ENCODE measurements at places on chromosomes 12 and 14. TPM values are rescaled to one million over a fixed set of nuclear protein-coding genes. Genes with fewer than 3 reads are reported as not detected.

Gene SEC23A
- total RNA-seq = 115 TPM

Gene BCAT1
- 100 TPM for total RNA-seq

Gene SPTB
- total RNA-seq = not detected

Gene TTC9
- 0.05 TPM for total RNA-seq

Gene SOAT2
- total RNA-seq = not detected

Gene PLBD1
- 0.27 TPM for total RNA-seq

Gene TMPO
- 114 TPM for total RNA-seq
